Choroid plexus epithelial cell (primary cell): ENCODE measurements at places on chromosomes 4 and X.

GRCh38 chr4:22345678-22346077, 170.2 kb downstream of the ADGRA3 start:
- no peak for DNase-seq

DNA sequence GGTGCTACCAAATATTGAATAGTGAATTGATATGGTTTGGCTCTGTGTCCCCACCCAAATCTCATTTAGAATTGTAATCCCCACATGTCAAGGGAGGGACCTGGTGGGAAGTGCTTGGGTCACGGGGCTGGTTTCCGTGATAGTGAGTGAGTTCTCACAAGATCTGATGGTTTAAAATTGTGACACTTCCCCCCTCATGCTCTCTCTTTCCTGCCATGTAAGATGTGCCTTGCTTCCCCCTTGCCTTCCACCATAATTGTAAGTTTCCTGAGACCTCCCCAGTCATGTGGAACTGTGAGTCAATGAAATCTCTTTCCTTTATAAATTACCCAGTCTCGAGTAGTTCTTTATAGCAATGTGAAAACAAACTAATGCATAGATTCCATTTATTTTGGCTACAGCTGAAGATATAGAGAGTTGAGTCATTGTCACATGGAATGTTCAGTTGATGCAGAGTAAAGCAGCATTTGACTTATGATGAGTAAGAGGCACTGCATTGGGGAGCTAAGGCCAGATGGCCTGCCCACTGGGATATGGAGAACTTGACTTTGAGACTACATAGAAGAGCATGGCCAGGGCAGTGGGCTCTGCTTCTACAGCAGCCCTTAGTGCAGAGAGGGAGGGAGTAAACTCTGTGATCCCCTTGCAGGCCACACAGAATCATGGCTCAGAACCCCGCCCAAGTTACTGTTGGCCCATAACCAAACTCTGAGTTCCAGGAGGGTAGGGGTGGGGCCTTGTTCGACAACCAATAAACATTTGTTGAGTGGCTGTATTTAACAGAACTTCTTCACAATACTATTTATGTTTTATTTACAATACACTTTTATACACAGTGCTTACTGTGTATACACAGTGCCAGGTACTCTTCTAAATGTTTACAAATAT, 34.2 kb downstream of the RAI2 start:
- DNase-seq = peak; percentile 7

GRCh38 chr4:8001564-8002355, 62.1 kb upstream of the AFAP1 start:
- DNase-seq = no peak

DNA sequence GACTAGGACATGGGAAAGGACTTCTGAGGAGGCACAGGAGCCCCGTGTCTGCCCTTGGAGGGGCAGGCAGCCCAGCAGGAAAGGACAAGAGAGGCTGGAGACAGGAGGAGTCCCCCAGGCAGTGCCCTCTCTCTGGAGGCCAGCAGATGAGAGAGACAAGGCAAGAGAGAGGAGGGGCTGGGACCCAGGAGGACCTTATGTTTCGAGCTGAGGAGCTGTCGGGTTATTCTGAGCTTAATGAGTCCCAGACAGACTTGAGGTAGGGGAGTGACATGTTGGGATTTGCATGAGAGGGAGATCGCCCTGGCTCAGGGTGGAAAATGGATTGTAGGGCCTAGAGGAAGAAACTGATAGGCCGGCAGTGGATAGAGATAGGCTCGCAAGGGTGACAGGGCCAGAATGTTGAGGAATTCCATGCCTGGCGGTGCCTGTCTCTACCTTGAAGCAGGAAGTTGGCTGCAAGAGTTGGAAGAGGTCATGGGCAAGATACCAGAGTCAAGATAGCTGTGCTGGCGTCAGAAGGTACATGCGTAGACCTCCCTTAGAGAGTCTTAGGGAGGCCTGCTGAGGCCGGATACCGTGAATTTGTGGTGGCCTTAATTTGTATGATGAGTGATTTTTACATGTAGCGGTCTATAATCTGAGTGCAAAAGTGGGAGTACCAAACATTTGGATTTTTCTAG, 19.4 kb downstream of the STOX2 start:
- no peak for DNase-seq

GRCh38 chr4:171981185-171981584, 168.0 kb downstream of the GALNTL6 start:
- no peak for DNase-seq

GRCh38 chrX:124226129-124226528, 106.3 kb upstream of the TEX13D start:
- no peak for DNase-seq

- DNase-seq = peak; percentile 87
Measured at GRCh38 chr4:159191989-159192388, 89.1 kb downstream of the RAPGEF2 start.

DNA sequence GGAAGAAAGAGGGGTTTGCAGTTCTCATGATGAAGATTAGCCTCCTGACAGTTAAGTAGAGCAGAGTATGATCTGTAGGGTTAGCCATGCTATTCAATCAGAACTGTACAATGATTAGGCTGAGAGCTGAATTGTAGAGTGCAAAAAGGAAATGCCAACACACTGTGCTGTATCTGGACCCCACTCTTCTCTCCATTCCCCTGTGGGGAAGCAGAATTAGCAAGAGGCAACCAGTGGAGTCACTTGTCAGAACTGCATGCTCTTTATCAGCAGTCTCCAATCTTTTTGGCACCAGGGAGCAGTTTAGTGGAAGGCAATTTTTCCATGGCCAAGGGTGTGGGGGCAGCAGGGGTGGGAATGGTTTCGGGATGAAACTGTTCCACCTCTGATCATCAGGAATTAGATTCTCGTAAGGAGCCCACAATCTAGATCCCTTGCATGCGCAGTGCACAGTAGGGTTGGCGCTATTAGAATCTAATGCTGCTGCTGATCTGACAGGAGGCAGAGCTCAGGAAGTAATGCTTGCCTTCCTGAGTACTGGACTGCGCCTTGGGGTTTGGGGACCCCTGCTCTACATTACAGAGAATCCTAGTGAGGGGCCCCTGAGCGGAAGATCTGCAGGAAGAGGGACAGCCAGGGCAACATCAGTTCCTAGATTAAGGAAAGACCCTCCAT, 19.4 kb downstream of the TBC1D9 start:
- no peak for DNase-seq

DNA sequence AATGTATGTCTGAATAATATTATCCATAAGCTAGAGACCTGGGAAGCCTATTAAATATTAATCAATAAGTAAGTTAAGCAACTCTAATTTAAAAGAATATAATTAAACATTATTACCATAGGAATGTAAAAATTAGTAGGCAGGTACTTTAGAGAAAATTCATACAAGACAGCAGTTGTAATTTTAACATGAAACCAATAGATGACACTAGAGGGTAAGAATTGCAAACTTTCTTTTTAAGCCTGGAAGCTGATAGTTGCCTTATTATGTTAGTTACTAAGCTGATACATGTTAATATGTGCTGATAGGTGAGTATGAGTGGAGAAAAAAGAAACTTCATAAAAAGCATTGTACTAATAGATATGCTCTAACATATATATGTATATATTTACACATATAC, 1157.4 kb downstream of the FAM133A start:
- peak; percentile 11 for DNase-seq

- DNase-seq = peak; percentile 12
Measured at GRCh38 chr4:187908079-187908561, 87.5 kb upstream of the ZFP42 start.

DNA sequence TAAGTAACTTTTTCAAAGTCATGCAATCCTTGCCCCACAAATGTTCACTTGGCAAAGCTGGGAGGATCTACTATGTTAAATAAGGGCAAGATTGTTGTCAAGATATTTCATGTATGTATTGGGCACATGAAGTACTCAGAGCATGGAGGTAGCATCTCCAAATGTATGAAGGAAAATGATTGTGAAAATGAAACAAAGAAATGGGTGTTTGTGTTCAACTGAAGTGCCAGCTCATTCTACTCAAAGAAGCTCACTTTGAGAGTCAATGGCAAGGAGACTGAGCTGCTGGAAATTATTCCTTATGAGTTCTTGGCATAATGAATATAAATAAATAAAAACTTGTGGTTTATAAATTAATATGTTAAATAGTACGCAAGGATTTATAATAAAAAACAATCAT, 124.5 kb upstream of the ARSJ start:
- DNase-seq = no peak

GRCh38 chrX:806586-806985, 176.0 kb downstream of the SHOX start:
- no peak for DNase-seq

GRCh38 chrX:103688946-103689345, 2.4 kb upstream of the MORF4L2 start:
- DNase-seq = peak; percentile 58

DNA sequence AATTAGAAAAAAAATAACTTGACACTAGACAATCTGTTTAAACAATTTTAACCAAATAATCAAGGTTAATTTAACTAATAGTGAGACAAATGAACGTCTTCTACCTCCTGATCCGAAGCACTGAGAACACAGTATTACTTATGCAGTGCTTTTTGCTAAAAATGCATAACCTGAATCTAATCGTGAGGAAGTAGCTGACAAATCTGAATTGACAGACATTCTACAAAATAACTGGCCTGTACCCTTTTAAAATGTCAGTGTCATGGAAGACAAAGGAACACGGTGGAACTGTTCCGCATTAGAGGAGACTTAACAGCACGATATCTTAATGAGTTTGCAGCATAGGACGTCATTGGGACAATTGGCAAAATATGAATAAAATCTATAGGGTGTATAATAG, 631.2 kb upstream of the ZFP42 start:
- DNase-seq = no peak

DNA sequence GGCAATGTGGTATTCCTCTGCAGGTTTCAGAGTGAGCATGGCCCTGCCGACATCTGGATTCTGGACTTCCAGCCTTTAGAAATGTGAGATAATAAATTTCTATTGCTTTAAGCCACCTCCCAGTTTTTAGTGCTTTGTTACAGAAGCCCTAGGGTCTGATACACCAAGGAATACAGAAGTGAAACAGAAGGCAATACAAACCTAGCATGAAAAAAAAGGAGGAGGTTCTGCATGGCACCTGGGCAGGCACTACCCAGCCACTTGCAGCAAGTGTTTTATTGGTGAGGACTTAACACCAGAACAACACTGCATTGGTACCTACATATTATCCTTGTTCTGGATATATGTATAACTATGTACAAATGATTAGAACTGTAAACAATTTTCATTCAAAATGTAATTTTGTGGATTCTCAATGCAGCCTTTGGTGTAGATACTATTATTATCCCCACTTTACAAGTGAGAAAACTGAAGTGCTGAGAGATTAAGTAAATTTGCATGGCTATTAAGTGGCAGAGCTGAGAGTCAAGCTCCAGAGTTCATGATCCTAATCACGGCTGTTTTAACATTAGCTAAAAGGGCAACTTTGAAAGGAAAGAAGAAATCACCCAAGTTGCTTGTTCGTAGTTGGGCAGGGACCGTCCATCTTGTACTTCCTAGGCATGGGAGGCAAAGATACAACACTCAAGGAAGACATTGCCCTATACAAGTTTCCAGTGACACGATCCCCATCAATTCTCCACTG, 71.8 kb downstream of the IL21 start:
- no peak for DNase-seq

DNA sequence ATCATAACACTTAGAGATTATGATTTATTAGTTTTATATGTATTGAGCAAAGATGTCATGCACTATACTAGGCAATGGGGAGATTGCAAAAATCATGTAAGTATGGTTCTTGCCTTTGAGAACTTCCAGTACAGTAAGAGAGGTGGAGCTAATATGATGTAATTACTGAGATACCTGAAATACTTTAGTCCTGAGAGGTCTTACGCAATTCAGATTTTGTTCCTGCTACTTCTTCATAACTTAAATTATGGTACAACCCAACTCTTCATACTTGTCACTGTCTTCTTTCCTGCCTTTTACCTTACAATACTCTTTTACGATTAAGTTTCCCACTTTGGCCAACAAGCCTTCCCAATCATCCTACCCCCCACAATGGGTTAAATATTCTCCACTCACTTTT, 564.2 kb upstream of the PITX2 start:
- DNase-seq = no peak

- no peak for DNase-seq
Measured at GRCh38 chr4:56317749-56318148, 69.5 kb downstream of the AASDH start.

DNA sequence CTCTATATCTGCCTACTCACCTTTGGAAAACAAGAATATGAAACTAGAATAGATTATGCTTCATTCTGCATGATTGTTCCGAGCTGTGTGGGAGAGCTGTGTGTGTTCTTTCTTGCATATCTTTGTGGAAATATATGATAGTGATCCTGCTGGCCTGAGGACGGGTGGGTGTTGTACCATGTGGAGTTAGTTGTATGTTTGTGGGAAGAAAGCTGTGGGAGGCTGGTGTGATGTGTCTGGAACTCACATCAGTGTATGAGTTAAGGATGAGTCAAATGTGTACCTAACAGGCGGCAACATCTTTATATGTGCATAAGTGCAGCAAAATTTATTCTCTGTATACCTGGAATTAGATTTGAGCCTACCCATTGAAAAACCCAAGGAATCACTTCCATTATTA, 208.1 kb upstream of the ADGRL3 start:
- DNase-seq = peak; percentile 40

DNA sequence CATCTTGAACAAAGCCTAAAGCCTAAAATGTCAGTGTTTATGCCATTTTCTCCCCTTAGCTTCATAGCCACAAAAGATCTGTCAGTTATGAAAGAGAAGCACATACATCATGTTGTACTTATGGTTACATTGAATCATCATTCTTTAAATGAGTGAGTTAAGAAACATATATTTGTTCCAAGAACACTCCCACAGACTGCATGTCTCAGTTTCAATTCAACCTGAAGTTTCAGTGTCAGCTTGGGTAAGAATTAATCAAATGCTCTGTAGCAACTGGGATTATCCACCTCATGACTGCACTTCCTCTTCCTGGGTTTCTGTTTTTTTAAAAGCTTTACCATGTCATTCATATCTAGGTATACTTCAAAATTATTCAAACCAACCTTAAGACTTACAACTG, 3.9 kb upstream of the TMPRSS11B start:
- no peak for DNase-seq

DNA sequence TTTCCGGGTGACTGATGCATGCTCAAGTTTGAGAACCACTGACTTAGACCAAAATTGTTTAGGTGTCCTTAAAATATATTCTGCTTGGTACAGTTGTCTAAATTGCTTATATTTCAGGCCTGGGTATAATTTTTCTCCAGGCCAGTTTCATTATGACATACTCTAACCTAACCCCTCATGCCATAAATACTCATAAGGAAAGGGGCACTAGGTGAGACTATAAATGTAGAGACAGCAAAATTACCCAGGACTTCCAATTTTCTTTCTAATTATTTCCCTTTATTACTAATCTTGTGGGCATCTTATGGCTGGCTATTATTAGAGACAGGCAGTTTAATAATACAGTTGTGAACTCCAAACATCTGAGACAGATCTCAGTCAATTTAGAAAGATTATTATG, 150.2 kb downstream of the RRAGB start:
- DNase-seq = no peak

- DNase-seq = no peak
Measured at GRCh38 chr4:3118312-3118711, 43.8 kb downstream of the HTT start.

GRCh38 chr4:53044651-53044960, 182.5 kb downstream of the RASL11B start:
- DNase-seq = no peak
